Kidney glomerular epithelial cell (primary cell): ENCODE measurements at places on chromosomes 3 and 15.

GRCh38 chr3:181699171-181699903 lies 12.4 kb upstream of the SOX2 start:
- no peak for DNase-seq

- no peak for DNase-seq
These were observed 18.2 kb upstream of the ZBTB20 start for GRCh38 chr3:115165266-115165665.

DNA sequence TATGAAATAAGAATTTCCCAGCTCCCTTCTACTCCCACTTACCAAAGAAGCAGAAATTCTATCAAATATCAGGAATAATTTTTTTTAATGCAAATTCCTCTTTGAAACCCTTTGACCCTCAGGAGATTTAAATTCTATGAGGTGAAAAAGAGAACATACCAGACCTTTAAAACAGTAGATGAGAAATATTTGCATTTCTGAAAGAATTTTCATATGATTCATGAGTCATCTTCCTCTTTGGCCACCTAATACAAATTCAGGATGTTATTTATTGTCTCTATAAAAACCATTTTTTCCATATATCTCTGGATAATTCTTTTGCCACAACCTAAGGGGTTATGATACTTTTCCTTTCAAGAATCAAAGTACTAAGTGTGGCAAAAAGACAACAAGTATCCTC lies 67.3 kb upstream of the ST3GAL6 start:
- no peak for DNase-seq

- DNase-seq: no peak
These were observed 14.7 kb downstream of the XRN1 start for GRCh38 chr3:142433110-142433509.

GRCh38 chr3:153163393-153163724 lies 1.3 kb downstream of the RAP2B start:
- no peak for DNase-seq

DNA sequence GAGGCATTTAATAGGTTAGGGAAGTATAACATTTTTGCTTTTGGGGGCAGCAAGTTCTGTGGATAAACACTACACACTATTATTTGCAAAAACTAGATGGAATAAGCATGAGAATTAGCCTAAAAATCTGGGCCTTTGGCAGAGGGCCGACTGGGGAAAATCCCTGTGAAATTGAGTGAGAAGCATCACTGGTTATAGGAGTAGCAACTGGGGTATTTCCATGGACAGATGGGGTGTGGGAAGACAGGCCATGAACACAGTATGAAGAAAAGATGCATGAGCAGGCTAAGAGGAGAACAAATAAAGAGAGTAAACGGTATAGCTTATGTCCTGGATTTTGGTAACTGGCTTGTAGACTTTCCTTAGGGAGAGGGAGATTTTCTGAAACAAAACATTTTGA lies 32.9 kb upstream of the CSPG5 start:
- no peak for DNase-seq

GRCh38 chr3:9331171-9331570 lies 31.7 kb upstream of the THUMPD3 start:
- DNase-seq: no peak

- DNase-seq: no peak
These were observed 428.9 kb upstream of the THRB start for GRCh38 chr3:24923570-24923969.

GRCh38 chr3:110886222-110886893 lies 185.3 kb upstream of the NECTIN3 start:
- DNase-seq: no peak

DNA sequence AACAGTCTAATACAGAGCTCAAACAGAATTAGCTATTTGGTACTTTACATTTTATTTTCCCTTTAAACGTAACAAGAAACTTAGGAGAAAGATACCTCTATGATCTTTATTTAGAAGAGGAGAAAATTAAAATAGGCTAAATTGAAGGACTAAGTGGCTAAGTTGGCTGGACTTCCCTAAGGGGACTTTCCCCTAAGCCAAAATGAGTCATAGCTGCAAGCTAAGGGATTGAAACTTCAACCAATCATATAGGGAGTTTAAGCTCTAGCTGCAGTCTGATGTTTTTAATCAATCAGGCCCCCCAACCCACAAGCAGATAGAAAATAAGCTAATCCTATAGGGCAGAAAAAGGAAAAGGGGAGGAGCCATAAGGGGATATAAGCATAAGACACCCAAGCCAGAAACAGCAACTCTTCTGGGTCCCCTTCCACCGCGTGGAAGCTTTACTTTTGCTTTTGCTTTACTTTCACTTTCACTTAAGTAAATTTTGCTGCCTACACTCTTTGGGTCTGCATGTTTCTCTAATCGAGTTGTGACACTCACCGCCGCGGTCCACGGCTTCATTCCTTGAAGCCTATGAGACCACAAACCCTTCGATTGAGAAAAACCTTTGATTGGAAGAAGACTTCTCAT lies 1108.5 kb upstream of the EPHA6 start:
- no peak for DNase-seq

GRCh38 chr15:65066001-65066634 lies 1.7 kb downstream of the RASL12 start:
- DNase-seq: peak; percentile 9

DNA sequence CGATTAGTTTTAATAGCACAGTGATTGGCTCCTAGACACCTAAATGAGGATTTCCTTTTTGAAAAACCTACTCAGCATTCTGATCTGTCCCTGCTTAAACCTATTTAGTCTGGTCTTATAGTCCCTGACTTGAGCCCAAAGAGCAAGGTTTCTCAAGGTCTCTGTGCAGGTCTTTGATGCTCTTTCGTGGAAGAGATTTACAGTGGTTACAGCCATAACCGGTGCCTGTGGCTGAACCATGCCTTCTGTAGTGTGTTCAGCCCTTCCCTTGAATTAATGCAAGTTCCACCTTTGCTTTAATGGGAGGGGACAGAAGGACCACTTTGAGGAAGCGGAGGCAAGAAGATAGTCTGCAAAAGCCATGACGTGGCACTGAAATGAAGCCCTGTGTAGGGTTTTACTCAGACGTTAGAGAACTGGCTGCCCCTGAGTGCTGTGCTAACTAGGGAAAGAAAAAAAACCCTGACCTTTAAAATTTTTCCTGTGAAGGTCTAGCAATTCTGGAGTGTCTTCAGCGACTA lies 43.0 kb downstream of the ZBTB38 start:
- no peak for DNase-seq

GRCh38 chr3:128942161-128942952 lies 51.5 kb downstream of the CFAP92 start:
- DNase-seq: no peak

DNA sequence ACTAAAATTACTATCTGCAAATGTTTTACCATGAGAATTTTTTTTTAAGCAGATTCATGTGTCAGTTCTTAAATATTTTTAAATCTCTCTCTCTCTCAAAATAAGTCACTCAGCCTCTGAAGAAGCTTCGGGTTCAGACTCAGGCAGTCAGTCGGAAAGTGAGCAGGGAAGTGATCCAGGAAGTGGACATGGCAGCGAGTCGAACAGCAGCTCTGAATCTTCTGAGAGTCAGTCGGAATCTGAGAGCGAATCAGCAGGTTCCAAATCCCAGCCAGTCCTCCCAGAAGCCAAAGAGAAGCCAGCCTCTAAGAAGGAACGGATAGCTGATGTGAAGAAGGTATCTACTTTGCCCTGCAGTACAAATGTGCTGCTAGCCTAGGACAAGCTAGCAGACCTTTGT lies 24.1 kb downstream of the CHD2 start:
- no peak for DNase-seq

GRCh38 chr15:65833501-65834205 lies 35.6 kb upstream of the RAB11A start:
- DNase-seq: no peak

- DNase-seq: no peak
These were observed 115.0 kb downstream of the NR1D2 start for GRCh38 chr3:24060055-24060454.

- DNase-seq: peak; percentile 63
These were observed 24.3 kb upstream of the FLNB start for GRCh38 chr3:57983734-57984518.

- DNase-seq: peak; percentile 66
These were observed 15.4 kb downstream of the ARNT2 start for GRCh38 chr15:80419546-80419945.

DNA sequence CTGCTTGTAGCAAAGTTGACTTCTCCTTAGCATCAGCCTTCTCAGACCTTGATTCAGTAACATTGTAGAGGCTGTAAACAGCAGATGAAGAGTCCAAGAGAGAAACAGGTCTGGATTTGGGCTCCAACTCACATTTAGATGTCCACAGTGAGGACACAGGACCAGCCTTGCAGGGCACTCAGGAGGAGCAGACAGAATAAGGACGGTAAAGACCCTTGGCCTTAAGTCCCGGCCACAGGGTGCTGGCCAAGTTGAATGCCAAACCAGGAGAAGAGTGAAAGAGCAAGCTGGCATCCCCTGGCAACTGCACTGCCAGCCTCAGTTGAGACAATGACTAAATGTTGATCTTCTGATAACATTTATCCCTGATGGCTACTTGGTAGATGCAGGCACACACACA lies 136.3 kb downstream of the LRRK1 start:
- DNase-seq: no peak

GRCh38 chr15:61069394-61070075 lies 159.6 kb downstream of the RORA start:
- no peak for DNase-seq

GRCh38 chr15:66294932-66295235 lies 1.5 kb downstream of the DIS3L start:
- DNase-seq: no peak

GRCh38 chr15:68311464-68311835 lies 33.9 kb downstream of the FEM1B start:
- no peak for DNase-seq

GRCh38 chr3:194279101-194279500 lies 72.0 kb downstream of the CPN2 start:
- DNase-seq: no peak

- DNase-seq: no peak
These were observed 270.2 kb downstream of the THSD4 start for GRCh38 chr15:71385457-71385856.

DNA sequence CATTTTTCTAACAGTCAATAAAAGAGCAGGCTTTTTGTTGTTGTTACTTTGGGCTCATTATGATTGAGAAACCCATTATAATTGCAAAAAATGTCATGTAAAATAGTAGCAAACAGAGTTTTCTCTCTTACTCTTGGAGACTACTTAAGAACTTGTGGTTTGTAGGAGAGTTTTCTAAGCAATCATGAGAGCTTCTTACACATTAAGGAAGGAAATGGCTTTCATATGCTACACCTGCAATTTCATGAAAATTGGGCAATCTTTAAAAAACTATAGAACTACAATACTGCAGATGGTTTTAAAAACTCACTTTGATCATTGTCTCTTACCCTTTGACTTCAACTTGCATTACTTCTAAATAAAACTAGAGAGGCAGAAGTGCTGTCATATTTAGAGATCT lies 701.8 kb downstream of the ZPLD1 start:
- DNase-seq: no peak

GRCh38 chr3:152610622-152611021 lies 224.3 kb upstream of the P2RY1 start:
- no peak for DNase-seq

DNA sequence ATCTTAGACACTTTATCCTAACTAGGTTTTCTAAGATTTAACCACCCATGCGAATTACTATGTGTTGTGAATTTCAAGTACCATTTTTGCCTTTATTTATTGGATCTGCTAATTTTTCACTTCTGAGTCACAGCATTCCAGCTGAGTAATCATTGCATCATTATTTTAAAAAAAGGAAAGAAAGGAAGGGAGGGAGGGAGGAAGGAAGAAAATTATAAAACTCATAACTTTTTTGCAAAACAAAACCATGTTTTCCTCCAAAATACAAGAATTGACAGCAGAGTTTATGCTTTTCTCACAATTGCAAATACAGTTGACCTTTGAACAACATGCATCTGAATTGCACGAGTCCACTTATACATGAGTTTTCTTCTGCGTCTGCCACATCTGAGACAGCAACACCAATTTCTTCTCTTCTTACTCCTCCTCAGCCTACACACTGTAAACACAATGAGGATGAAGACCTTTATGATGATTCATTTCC lies 651.4 kb upstream of the NECTIN3 start:
- peak; percentile 73 for DNase-seq

GRCh38 chr15:83516935-83517334 lies 69.8 kb downstream of the SH3GL3 start:
- DNase-seq: no peak

GRCh38 chr3:112908252-112908651 lies 61.6 kb upstream of the CD200R1L start:
- DNase-seq: no peak

DNA sequence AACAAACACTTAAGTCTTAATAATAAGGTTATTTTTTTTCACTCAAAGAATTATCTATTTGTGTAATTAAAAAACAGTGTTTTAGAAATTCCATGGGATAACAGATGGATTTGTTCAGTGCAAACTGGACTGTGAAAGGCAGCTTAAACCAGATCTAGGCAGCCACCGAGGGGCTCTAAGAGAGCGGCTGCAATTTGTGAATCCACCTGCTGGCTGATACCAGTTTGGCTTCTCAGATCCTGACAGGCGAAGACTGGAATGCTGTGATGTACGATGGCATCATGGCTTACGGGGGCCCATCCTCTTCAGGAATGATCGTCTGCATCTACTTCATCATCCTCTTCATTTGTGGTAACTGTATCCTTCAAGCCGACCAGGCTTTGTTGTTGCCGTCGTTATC lies 119.6 kb downstream of the CHDH start:
- DNase-seq: no peak

GRCh38 chr15:67922106-67922675 lies 82.3 kb upstream of the RNU6-1 start:
- DNase-seq: no peak
